ENCODE measurements at places on chromosomes 2 and 18.

DNA sequence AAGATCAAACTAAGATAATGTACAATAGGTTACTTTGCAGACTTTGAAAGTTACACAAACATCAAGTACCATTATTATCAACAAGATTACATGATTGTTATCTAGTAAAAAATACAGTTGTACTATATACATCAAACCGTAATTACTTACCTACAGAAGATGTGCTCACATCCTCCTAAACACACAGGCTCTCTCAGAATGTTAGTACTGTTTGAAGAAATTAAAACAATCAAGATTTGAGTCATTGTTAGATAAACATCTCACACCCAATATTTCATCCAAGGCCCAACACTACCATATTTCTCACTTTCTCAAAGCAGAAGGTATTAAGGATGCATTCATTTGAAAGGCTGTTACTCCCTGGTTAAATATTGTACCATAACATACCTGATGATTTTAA, 12.6 kb downstream of the BARD1 start:
- DNase-seq = no peak

DNA sequence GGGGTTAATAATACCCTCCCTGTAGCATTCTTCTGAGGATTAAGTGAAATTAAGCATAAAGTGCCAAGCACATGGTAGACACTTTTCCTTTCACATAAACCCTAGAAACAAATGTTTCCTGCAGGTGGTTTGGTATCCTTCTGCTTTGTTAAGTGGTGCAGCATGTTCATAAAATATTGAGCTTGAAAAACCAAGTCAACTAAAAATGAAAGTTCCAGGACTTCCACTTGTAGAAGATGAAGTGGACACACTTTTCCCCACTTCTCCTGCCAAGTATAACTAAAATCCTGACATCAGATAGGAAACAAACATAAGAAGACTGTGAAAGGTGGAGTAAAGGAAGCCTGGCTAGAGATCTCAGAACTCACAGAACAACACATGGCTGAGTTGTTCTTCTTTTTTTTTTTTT, 90.5 kb downstream of the COLEC12 start:
- no peak for DNase-seq

DNA sequence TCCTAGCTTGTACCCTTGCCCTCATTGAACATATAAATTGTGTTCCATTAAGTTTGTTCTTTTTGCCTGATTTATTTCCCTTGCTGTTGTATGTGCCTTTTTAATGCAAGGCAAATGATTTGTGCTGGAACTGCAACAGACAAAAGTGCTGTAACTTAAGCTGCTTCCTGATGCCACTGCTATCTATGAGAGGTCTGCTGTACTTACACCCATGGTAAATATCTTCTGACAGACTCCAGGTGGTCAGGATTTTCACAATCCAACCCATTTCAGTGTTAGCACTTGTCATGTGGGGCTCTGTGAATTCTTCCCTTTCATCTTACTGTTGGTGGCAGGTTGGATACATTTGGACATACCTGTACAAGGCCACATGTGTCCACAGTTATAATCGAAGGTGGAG, 63.5 kb downstream of the ARHGAP15 start:
- no peak for DNase-seq

GRCh38 chr18:8937160-8938094, 165.1 kb upstream of the NDUFV2 start:
- no peak for DNase-seq

DNA sequence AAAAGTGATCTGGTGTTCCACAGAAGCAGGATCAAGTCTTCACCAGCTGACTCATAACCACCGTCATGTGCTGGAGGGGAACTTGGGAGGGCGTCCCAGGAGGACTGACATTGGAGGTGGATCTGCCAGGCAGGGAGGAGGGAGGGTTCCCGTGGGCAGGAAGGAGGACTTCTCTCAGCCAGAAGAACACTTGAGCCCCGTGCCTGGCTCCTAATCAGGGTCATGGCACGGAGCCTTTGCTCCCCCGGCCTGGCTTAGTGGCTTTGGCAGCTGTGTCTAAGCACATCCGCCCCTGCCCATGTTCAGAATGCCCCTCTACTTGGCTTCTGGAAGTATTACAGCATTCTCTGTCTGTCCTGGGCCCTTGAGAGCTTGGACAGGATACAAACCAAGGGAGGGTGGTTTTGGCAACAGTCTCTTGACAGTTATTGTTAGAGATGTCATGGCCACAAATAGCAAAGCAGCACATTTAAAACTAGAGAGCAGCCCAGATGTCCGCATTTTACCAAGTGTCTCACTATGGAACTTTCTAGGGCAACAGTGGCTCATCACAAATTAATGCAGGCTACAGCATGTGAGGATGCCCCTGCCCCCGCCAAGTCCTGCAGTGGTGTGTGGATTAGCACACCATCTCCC, 11.5 kb downstream of the PPP1R7 start:
- no peak for DNase-seq

DNA sequence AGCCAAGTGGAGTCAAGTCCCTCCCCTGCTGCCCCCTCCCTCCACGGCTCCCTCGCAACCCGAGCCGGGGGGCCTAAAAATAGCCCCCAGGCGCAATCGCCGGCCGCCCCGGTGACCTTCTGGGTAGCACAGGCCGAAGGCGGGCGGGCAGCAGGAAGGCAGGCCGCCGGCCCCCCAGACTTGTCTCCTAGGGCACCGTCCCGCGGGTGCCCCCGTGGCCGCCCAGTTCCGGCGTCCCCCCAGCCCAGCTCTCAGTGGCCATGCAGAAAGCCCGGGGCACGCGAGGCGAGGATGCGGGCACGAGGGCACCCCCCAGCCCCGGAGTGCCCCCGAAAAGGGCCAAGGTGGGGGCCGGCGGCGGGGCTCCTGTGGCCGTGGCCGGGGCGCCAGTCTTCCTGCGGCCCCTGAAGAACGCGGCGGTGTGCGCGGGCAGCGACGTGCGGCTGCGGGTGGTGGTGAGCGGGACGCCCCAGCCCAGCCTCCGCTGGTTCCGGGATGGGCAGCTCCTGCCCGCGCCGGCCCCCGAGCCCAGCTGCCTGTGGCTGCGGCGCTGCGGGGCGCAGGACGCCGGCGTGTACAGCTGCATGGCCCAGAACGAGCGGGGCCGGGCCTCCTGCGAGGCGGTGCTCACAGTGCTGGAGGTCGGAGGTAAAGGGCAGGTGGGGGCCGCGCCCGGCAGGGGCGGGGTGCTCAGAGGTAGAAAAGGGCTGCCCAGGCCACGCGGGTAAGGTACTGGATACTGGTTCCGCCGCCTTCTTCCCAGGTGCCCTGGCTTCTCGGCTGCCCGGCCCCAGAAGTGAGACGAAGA, at the start of gene SPEG:
SPEG (plus strand) TSS at position 126 of the 808 bp plus-strand sequence; CDS start at position 261, 135 bp downstream.
- DNase-seq = no peak

GRCh38 chr2:75729861-75730260, 19.1 kb upstream of the GCFC2 start:
- DNase-seq = no peak

- no peak for DNase-seq
These were observed 54.0 kb upstream of the PGAP1 start for GRCh38 chr2:196980473-196980872.

DNA sequence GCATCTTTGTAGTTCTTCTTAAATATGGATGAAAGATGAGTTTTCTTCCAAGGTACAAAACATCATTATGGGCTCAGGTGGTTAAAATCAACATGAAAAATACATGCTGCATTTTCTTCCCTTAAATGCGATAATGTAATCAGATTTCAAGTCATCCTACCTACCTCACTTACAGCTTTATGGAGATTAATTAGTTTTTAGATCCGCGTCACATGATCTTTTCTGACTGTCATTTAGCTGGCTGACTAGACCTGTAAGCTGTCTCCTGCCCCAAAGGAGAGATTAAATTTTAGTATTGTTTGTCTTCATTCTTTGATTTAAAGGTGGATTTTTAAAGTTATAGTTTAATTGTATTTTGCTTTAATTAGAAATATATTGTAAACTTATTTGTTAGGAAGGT, 678.0 kb upstream of the ZEB2 start:
- no peak for DNase-seq

DNA sequence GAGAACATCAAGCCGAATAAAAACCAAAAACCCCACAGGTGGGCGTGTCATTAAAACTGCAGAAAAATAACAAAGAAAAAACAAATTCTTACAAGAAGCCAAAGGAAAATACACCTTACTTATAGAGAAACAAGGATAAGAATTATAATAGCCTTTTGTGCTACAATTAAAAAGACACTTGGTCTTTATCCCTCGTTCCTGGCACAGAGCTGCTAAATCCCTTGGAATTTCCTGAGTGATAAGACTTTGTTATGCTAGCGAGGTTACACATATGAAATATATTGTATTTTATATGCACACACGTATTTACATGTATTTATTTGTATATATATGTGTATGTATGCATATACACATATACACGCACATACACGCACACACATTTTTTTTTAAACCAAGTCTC, 325.3 kb upstream of the TFPI start:
- no peak for DNase-seq

- DNase-seq = no peak
These were observed 1049.0 kb downstream of the TSN start for GRCh38 chr2:122804494-122804893.

DNA sequence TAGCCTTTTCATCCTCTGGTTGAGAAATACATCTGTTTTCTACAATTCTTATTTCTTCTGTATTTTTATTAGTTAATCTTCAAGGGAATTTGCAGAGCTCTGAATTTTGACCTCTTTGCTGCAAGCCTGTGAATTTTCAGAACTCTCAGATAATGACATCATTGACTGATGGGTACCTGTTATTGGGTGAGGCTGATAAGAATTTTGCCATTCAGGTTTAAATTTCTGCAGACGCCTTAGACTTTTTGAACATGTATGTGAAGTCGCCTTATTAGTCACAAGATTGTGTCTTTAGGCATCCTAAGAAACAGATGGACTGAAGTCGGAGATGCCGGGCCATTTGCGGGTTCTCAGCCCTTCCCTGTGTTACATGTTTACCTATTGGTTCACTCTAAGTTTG, 82.4 kb downstream of the SPTBN1 start:
- DNase-seq = no peak

- no peak for DNase-seq
These were observed 36.8 kb downstream of the CPS1 start for GRCh38 chr2:210593166-210593565.

- no peak for DNase-seq
These were observed 2063.5 kb downstream of the SUCLG1 start for GRCh38 chr2:82395531-82395930.

DNA sequence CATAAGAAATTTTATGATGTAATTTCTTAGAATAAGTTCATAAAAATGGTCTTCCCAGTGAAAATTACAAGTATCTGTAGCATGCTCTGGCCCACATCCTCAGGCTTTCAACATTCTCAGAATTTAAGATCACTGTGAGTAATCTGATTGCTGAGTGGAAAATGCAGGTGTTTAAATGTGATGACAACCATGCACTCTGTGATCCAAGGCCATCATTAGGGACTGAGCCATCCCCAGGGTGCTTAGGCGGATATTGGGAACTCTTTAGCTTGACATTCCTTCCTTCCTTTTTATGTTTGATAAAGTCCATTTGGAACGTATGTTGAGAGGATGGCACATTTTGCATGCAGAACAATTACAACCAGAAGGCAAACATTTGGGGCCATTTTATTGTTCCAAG, 95.5 kb downstream of the ARL4C start:
- DNase-seq = no peak

DNA sequence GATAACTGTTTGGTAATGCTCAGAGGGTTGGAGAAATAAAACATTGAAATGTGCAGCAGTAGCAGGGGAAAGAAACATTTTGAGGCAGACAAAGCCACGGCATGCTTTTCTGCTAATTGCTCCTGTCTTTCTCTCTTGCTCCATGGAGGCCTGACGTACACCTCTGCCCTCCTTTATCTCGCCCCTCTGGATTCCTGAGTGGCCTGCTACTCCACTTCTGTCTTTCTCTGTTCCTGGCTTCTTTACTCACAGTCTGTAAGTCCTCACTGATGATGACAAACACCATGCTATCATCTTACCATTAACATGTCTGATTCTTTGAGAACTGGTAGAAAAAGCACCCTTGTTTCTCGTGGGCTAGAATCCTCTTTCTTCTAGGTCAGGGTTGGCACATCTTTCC, 392.9 kb downstream of the MEIS1 start:
- no peak for DNase-seq

GRCh38 chr2:120826260-120826648, 90.6 kb downstream of the GLI2 start:
- DNase-seq = no peak

GRCh38 chr2:460861-461260, 173.0 kb upstream of the ALKAL2 start:
- no peak for DNase-seq

GRCh38 chr2:620004-620403, 57.2 kb downstream of the TMEM18 start:
- DNase-seq = no peak

GRCh38 chr2:126106006-126106405, 550.0 kb upstream of the GYPC start:
- DNase-seq = no peak

- DNase-seq = no peak
These were observed 24.5 kb downstream of the RAB10 start for GRCh38 chr2:26058390-26058789.

DNA sequence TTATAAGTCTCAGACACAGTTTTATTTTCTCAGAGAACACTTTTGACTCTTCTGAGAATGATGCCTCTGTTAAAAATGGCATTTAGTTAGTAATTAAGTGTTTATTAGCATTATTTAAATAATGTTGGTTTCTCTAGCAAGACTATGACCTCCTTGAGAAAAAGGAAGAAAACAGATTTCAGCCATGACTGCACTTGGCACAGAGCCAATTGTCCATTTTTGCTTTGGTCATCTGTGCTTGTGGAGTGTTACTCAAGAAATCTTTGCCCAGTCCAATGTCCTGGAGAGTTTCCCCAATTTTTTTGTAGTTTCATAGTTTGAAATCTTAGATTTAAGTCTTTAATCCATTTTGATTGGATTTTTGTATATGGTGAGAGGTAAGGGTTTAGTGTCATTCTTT, 1229.4 kb upstream of the FAM98A start:
- DNase-seq = no peak

DNA sequence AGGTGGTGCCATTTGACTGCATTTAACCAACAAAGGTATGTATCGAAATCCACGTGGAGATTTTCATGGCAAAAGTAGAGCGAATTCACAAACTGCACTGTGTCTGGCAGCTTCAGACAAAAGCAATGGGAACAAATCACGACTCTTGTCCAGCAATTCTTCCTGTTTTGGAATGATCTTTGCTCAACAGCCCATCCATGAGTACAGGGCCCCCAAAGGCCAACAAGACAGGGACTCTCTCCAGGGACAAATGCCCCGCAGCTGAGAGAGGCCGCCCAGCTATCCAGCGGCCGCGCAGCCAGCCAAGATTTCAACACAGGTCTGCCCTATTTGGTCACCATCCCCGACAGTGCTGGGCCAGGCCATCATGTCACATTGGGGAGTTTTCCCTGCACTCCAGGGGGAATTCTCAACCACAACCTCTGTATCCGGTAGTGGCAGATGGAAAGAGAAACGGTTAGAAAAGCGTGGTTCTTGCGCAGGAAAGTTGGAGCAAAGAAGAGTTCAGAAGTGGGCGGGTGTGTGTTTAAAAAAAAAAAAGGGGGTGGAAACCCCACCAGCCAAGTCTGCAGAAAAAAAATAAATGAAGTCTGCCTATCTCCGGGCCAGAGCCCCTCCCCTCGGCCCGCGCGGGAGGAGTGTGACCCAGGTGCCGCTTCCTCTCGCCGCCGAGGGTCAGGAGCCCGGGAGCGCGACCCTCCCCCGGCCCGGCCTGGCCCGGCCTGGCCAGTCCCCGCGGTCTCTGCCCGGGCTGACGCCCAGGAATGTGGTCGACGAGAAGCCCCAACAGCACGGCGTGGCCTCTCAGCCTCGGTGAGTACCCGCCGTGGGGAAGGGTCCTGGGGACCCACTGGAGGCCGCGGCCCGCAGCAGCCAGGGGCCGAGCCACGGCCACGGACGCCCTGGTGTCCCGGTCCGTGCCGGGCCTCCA, at the start of gene GYPC:
GYPC (plus strand) TSS at position 659 of the 931 bp plus-strand sequence; CDS start at position 765, 106 bp downstream.
- DNase-seq = no peak

Measured in activated CD4-positive, CD25-positive, alpha-beta regulatory T cell treated with anti-CD3 and anti-CD28 coated beads, Interleukin-2, amount 50 U/mL, for 16 hours (primary cell).